Cardiac fibroblast (primary cell): ENCODE measurements at places on chromosomes 5 and 9.

DNA sequence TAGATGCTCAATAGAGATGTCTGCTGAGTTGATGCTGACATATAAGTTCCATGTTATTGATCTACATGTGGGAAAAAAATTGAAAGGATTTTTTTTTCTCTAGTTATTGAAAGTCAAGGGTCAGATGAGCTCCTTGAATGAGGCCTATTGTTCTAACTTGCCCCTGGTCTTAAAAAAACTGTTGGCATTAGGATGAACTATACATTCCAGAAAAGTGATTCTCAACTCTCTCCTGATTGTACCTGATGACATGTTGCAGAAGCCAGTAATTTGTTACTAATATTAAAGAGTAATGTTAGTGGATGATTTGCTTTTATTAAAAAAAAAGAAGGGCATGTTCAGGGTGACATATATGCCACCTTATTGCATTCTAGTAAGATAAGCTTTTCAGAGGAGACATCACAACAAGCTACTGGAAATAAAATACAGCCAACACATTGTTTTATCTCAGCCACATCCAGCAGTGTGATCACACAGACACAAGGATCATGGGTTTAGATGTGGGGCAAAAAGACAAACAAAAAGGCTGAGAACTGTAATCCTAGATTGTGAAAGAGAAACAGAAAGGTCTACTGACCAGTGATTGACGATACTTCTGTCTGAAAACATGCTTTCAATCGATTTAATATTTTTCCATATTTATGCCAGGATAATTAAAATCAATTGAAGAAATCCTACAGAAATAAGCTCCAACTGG, 1314.1 kb upstream of the C9orf72 start:
- DNase-seq = no peak

- DNase-seq = peak; percentile 55
Measured at GRCh38 chr5:177089127-177089526, 2.4 kb downstream of the FGFR4 start.

- peak; percentile 71 for DNase-seq
Measured at GRCh38 chr5:18281947-18282581, 647.8 kb downstream of the TAF11L14 start.

DNA sequence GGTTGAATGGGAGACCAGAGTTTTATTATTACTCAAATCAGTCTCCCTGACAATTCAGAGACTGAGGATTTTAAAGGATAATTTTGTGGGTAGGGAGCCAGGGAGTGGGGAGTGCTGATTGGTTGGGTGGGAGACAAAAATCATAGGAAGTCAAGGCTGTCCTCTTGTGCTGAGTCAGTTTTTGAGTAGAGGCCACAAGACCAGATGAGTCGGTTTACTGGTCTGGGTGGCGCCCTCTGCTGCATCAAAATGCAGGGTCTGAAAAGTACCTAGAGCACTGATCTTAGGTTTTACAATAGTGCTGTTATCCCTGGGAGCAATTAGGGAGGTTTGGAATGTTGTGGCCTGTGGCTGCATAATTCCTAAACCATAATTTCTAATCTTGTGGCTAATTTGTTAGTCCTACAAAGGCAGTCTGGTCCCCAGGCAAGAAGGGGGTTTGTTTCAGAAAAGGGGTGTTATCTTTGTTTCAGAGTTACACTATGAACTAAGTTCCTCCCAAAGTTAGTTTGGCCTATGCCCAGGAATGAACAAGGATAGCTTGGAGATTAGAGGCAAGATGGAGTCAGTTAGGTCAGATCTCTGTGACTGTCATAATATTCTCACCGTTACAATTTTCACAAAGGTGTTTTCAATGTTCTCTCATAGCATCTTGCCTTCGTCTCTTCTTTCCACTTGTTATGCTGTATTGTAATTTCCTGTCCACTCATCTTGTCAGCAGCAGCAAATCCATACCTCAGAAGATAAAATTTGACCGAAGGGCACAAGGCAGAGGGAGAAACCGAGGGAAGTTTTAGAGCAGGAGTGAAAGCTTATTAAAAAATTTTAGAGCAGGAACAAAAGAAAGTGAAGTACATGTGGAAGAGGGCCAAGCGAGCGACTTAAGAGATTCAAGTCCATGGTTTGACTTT, 59.2 kb upstream of the CLINT1 start:
- peak; percentile 85 for DNase-seq
